ENCODE measurements at places on chromosomes 3 and 15.

GRCh38 chr15:98969126-98969735 lies 38.4 kb downstream of the PGPEP1L start:
- DNase-seq, result no peak

- DNase-seq, result peak; percentile 62
Observed at GRCh38 chr15:81001152-81002008, 657 bp downstream of the TLNRD1 start.

DNA sequence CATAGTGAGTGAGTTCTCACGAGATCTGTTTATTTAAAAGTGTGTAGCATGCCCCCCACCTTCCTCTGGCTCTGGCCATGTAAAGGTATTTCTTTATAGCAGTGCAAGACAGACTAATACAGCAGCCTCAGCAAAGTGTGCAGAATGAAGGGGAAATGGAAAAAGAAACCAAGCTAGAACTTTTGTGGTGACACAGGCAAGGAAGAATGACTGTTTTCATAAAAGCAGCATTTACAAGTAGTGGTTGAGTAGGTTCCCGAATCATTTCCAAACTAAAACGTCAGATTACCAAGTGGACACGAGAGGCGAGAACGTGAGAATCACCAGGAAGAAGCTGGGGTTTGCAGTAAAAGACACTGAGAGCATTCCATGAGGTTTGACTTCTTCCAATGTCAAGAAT lies 100.2 kb upstream of the AKAP13 start:
- DNase-seq, result no peak

GRCh38 chr15:36254426-36254825 lies 325.0 kb upstream of the CDIN1 start:
- no peak for DNase-seq

DNA sequence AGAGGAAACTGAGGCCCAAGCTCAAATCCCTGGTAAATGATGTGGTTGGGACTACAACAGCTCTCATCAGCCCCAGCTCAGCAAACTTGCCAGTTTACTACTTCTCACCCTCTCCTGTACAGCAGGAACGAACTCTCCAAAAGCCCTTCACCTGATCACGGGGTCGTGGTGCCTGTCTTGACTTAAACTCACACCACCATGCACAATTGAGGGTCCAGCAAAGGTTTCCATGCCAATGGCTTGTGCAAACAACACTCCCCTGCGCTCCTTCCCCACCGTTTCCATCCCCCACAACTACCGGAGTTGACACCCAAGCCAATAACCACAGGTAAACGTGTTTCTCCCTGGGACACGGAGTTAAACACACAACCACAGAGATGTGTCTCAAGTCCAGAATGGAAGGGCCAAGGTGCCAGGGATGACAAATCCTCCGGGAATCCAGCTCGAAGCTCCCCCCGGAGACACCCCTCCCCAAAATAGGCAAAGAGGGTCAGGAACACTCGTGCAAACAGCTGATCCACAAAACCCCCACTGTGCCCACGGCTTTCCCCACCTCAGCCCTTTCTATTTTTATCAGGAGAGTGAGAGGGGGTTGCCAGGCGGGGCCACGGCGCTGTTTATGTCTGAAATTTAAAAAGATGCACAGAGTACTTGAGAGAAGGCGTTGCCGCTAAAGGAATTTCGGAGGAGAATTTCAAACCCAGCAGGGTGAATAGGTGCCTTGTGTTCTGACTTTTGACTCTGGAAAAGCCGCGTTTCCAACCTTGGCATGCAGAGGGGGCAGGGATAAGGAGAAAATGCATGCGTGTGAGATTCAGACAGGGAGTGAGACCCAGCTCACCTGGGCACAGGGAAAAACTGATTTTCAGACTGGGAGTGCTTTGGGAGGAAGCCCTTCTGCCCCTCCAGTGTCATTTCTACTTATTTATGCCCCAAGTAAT lies 10.6 kb upstream of the ACAN start:
- no peak for DNase-seq

- DNase-seq, result no peak
Observed at GRCh38 chr3:196378146-196378841, 40.1 kb upstream of the TM4SF19 start.

GRCh38 chr3:127796045-127796830 lies 26.1 kb downstream of the MGLL start:
- DNase-seq, result no peak

DNA sequence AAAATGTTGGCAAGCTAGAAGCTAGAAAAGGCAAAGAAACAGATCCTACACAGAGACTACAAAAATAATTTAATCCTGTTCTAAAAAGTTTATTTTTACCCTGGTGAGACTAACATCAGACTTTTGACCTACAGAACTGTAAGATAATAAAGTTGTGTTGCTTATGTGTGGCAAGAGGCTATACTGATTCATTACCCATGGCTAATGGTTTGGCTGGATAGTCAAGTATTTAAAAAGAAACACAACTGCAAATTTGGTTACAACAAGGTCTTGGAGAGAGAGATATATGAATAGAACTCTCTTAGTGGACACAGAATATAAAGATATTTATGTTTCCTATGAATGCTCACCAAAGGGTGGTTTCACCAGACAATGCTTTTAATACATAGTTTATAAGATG lies 364.2 kb upstream of the PLSCR5 start:
- DNase-seq, result no peak

DNA sequence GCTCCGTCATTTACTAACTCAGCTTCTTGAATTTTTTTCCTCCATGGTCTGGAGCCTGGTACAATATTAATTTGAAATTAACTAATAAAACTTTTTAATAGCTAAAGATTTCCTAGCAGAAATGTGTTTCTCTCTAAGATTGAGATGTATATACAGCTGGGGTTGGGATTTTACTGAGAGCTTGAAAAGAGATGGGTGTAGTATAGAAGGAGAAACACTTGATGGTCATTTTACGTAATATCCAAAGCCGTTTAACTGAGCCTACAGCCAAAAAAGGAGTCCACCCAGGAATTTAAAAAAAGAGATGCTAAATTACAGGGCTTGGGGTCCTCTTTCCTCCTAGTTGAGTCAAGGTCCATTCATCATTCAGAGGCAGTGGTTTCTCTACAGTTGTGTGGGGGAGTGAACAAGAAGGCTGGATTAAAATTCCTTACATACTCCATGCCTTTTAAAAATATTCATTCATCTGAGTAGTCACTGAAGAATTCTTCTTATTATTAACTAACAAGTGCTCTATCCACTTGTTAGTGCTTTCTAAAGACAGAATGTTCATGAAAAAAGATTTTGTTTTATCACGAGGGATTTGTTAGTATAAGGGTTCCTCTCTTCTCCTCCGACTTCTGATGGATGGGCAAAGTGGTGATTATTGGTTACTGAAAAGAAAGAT lies 255.3 kb upstream of the IL12A start:
- no peak for DNase-seq

DNA sequence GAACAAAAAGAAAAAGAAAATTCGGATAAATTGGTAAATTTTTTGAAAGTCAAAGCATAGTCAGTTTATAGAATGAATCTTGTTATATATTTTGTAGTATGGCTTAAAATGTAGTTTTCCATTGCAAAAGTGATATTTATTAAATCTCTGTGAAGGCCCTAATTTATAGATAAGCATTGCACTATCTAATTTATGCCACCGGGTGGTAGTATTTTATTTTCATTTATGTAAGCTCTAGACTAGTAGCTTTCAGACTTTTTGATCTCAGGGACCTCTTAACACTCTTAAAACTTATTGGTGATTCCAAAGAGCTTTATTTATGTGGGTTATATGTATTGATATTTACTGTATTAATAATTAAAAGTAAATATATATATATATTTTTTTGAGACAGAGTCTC lies 133.9 kb upstream of the LRRFIP2 start:
- DNase-seq, result no peak

DNA sequence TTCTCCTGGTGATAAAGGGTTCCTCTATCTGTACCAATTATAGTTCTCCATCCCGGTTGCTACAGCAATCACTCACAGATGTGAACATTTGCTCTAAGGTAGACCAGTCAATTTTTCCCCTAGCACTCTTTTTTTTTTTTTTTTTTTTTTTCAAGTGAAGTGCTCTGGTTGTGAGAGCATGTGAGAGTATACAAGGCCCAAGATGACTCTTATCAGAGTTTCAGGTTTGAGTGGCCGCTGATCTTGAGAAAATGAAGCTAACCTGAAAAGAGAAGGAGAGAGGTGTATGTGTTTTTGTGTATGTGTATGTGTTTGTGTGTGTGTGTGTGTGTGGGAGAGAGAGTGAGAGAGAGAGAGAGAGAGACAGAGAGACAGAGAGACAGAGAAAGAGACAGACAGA lies 44.4 kb upstream of the OTOL1 start:
- DNase-seq, result no peak

DNA sequence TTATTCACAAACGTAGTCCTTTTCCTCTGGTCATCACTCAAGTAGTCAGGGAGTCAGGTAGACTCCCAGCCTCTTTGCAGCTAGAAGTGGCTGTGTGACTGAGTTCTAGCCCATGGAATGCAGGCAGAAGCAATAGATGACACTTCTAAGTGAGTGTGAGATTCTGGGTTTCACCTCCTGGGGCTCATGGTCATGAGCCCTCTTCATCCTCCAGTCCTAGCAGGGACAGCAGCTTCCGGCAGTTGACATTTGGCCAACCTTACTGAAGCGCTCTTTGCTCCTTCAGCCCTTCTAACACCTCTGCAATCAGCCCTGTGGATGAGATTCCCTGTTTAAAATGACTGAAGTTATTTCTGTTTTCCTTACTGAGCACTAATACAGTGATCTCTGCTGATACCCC lies 21.8 kb downstream of the SLC12A8 start:
- no peak for DNase-seq

GRCh38 chr3:141454906-141455602 lies 31.8 kb upstream of the RASA2 start:
- peak; percentile 23 for DNase-seq

- DNase-seq, result no peak
Observed at GRCh38 chr3:56131974-56132590, 336.2 kb downstream of the ERC2 start.

DNA sequence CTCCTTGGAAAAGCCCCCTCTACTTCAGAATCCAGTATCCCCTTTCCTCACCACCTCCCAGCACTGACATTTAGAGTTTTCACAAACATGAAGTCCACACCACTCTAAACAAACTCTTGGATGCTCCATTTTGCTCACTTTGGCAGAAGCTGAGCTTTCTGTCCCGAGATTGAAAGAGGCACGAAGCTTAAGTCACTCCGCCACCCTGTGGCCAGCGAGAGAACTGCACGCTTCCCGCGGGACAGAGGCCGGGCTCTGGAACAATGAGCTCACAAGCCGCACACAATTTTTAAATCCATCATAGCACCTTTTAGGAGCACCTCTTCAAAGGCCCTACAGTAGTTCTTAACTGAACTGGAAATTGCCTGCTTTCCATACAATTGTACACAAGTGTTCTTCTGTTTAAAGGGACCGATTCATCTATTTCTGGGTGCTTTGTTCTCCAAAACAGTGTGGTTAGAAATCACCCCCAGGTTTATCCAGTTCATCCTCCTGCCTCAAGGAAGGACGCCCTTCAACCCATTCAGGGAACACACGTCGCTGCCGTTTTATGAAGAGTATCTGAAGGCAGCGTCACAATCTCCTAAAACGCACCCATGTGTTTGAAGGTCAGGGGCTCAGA lies 226.1 kb downstream of the VPS13C start:
- peak; percentile 83 for DNase-seq

GRCh38 chr3:7461202-7461825 lies 600.4 kb downstream of the GRM7 start:
- no peak for DNase-seq

GRCh38 chr3:15345608-15346137 lies 13.3 kb upstream of the SH3BP5 start:
- no peak for DNase-seq

DNA sequence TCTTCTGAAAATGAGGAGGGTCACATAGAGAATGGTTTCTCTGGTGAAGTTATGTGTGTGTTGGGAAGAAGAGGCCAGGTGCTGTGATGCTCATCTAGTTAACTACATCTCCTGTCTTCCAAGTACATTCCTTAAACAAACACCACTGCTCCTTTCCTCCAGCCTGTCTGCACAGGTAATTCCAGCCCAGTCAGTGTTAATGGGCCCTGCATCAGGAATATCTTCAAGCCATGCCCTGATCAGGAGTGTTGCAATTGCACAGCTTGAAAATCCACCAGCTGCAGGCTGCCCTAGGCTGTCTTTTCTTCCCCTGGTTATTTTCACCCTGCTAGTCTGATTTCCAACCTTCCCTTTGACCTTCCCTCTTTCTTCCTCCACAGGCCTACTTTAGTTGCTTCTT lies 41.9 kb upstream of the LMOD3 start:
- DNase-seq, result no peak

DNA sequence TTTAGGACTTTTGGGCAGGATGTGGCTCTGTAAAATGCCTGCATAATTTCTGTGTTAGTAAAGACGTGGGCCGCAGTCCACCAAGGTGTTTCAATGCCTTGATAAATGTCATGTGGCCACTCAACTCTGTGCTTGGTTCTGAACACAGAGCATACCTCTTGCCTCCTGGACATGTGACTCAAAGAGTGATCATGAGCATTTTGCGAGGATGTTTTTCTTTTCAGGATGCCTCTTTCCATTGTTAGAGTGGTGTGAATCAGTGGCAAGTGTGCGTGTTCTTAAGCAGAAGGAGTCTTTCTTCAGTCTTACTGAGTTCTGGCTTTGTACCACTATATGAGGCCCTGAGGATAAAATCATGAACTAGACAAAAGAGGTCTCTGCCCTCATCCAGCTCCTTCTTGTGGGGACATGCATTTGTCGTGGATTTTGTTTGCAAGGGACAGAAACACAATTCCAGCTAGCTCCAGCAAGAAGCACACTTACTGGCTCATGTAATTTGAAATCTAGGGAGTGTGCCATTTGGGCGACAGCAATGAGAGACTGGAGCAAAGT lies 363.4 kb downstream of the LRTM1 start:
- DNase-seq, result no peak

- no peak for DNase-seq
Observed at GRCh38 chr3:20352546-20353179, 166.7 kb upstream of the SGO1 start.

GRCh38 chr3:76403556-76403955 lies 618.2 kb upstream of the ZNF717 start:
- no peak for DNase-seq

DNA sequence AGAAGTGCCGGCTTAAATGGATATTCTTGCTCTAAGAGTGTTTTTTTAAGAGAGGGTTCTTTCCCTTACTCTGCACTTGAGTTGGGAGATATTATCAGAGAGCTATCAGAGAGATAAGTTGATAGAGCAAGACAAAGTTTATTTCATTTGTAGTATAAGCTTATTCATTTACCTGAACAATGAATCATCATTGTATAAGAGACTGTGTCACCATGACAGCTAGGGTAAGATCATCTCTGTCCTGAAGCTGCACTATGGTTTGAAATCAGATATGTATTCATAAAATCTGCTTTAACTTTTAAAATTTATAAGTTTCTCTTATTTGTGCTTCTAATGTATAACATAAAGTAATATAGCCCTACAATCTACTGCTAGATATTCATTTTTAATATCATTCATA lies 128.1 kb upstream of the ARL6 start:
- no peak for DNase-seq

- no peak for DNase-seq
Observed at GRCh38 chr3:157523814-157524213, 20.6 kb upstream of the VEPH1 start.

DNA sequence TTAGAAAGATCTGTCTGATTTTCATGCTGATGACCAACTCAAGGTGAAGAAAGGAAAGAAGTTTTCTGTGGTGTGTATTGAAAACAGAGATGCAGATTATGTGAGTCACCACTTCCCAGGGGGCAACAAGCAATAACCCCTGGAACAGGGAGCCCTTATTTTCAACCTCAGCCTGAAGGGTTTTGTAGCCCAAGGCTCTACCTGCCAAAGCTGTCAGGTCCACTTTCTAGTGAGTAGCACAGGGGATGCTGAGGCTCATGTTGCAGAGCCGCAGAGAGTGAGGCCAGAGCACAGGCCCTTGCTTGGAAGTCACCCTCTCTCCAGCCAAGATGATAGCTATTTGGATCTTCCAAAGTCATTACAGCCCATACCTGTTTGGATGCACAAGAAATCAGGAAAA lies 152.2 kb upstream of the SLC24A5 start:
- DNase-seq, result no peak

Measured in activated naive CD4-positive, alpha-beta T cell treated with anti-CD3 and anti-CD28 coated beads, Interleukin-2, amount 50 U/mL, for 72 hours (primary cell).